Caco-2 (cell line): ENCODE measurements at places on chromosomes 7 and 10.

GRCh38 chr10:124995605-124996004, 53.7 kb downstream of the ZRANB1 start:
- no peak for DNase-seq

DNA sequence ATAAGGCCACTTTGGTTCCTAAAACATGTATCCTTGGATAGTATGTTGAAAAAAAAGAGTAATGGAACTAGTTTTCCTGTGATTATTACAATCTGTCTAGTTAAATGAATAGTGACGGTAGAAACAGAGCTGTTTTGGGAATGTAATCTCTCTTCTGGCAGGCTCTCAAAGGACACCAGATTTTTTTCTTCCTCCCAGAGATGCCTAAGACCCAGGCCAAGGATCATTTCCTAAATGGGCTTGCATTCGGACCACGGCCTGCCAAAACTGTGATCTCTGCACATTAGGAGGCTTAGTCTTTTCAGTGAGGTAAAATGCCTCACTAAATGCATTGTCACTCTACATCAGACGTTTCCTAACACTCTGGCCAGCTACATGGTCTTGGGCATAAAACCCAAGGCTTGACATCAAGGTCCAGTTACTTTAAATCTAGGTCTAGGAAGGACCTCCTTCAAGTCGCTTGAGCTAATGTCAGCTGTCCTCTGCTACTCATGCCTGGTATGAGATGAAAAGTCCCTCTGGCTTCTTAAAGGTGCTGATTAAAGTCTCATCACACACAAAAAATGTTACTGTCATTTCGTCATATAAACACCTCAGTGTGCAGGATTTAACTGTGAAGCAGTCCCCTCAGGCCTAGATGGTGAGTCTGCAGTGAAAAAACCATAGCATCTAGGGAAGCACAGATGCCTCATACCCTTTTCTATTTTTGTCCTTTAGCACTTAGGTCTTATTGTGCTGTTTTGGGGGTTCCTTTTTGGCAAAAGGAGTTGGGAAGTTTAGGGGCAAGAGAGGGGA, 47.7 kb downstream of the DLD start:
- DNase-seq: no peak

GRCh38 chr10:103157246-103157645, 35.8 kb downstream of the NT5C2 start:
- no peak for DNase-seq

GRCh38 chr10:112335868-112336265, 38.0 kb upstream of the ACSL5 start:
- DNase-seq: no peak

DNA sequence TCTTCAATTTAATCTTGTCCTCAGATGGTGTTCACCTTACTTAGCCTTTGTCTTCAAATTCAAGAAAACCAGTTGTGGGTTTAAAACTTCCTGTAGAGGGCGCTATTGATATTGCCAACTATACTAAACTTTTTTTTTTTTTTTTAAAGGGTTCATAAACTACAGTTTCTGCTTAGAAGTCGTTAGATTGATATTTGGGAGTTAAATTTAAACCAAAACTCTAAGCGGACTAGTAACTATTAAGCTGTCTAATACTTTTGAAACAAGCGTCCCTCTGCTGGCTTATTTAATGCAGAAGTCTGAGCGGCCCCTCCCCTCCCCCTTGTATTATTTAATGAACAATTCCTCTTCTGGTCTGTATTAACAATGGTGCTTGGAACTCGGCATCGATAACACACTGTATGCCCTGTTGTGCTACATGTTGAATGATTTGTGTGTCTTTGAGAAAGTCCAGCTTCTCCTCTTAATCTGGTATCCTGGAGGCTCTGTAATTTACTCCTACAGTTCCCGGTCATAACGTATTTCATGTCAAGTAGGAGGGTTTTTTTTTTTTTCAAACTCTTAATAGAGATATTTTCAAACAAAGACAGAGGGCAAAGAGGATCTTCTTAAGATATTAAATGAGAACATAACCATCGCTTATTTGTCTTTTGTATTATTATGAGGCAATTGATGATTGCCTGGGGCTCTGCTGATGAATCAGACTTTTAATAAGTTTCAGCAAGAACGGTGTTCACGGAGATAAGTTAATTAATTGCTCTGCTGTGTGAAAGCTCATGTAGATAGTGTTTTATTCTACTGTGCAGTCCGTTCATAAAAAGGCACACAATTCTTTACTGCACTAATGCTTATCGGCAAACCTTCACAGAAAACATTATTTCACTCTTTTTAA, 22.6 kb upstream of the CREB5 start:
- DNase-seq: peak; percentile 50

DNA sequence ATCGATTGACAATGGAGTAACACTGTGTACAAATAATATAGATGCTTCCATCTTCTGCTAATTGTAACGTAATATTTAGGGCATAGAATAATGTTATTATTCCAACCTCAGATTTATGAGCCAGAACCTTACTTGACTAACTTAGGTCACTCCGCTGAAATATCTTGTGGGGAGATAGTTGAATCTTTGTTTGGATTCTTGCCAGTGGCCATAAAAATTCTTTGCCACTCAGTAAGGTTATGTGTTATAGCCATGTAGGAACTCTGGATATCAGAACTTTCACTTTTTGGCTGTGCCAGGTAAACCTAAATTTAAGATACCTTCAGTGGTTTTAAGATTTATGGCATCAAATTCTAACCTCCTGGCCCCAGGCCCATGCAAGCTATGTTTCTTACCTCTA, 197.6 kb downstream of the WDR11 start:
- no peak for DNase-seq

- no peak for DNase-seq
These were observed 20.1 kb downstream of the P4HA1 start for GRCh38 chr10:73076360-73077183.

DNA sequence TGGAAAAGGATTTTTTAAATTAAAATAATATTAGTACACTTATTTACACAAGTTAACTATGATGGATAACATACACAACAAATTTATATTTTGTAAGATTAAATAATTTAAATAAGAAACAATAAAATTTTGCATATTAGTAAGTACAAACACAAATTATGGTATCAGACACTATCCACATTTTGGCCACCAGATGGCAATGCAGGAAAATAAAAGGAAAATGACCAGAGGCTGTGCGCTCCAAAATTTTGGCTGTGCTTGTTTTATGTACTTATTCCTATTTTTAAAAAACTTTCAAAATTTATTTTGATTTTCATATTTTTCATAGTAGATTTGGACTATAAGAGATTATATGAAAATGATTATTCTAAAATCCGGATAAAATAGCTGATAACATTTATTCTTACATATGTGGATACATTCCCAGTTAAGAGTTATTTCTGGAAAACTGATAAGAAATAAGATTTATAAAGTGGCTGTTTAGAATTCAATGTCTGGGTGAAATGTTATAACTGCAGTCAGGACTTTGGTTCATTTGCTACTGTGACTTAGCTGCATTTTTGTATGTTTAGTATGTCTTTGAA, 274.7 kb upstream of the HGF start:
- DNase-seq: no peak

DNA sequence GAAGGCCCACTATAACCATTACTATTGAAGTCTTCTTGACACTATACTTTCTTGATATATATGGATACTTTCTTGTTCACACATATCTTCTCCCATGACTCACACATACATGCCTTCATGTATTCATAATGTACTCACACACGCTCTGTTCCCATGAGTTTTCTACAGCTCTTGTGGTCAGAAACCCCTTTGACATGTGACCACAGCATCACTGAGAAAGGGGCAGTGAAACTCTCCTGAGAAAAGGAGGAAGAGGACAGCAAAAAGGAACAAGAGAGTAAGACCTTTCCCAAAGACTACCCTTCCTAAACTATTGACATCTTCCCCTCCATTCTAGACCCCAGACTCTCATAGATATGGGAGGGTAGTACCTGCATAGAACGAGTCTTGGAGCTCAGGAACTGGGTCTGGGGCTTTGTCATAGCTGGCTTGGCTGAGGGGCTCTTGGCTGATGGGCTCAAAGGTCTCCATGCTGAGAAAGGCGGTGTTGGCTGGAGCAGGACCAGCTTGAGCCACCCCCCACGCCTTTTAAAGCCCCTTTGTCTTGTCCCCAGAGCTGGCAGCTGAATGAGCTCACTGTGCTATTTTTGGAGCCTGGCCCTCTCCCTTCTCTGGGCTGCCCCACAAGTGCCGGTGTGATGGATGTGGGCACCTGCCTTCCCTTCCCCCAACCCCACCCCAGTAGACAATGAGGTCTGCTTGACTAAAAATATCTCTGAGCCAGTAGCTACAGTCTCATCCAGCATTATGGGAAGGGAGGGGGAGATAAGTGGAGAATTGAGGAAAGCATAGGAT, 5.1 kb downstream of the SYNPO2L start:
- no peak for DNase-seq

GRCh38 chr7:42014625-42015618, 222.1 kb downstream of the GLI3 start:
- peak; percentile 40 for DNase-seq

DNA sequence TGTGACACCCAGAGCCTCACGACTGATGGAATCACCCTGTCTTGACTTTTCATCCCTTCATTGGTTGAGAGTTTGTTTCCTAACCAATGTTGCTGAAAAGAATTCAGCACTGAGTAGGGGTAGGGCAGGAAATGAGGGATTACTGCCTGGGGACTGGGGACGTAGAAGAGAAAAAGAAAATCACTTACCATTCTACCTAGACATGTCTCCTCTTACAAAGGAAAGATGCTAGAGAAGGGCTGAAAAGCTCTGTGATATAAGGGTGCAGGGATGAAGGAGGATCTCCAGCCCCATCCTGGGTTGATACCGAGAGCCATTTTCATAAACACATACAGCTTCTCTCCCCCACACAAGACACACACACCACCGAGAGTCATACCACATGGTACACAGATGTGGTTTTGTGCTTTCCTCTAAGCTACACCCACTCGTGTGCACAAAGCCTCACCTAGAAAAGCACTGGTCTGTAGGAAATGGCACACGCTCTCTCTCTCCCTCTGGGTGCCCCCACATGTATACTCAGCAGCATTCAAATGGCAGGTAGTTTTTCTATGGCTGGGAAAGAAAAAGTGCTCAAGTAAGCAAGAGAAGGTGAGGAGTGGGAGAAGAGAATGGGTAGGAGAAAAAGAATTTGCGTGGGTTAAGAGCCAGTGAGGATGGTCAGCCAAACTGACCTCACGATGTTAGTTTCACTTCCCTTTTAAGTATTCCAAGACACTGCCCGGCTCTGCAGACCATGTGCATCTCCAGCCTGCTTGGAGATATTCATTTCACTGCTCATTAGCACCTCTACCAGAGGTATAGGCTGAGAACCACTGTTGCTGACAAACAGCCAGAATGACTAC, 85.8 kb downstream of the CALD1 start:
- DNase-seq: no peak

GRCh38 chr10:117226813-117227451, 14.0 kb upstream of the SLC18A2 start:
- no peak for DNase-seq

DNA sequence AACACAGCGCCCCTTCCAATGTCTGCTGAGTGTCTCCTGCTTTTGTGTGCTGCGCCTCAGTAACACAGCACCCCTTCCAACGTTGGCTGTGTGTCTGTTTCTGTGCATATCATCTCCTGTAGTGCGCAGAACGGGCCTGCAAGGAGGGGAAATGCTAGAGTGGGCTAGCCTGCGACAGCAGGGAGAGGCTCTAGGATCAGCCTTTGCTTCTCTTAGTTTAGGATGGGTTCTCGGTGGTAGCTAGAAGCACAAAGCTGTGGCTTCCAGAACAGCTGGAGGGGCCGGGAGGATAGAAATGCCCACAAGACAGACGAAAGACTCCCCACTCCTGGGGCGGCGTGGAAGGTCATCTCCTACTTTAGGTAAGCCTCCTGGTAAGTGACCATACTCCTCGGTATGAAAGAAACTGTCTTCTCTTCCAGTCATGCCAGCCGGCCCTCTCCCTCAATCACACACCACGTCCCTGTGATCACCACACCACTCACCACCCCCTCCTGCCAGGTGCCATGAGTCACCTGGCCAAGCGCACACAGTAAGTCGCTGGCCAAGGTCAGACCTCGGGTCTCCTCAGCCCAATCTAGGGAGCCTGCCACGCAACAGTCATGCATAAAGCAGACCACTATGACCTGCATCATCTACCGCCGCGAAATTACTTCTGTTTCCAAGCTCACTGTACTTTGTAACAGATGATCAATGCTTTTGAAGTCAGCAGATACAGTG, 4.8 kb downstream of the PITRM1 start:
- DNase-seq: no peak

GRCh38 chr10:29861811-29862505, 197.4 kb downstream of the JCAD start:
- no peak for DNase-seq

- no peak for DNase-seq
These were observed 26.7 kb downstream of the SH3PXD2A start for GRCh38 chr10:103828587-103829197.

GRCh38 chr7:67990716-67991115, 994.1 kb downstream of the TYW1 start:
- DNase-seq: no peak

DNA sequence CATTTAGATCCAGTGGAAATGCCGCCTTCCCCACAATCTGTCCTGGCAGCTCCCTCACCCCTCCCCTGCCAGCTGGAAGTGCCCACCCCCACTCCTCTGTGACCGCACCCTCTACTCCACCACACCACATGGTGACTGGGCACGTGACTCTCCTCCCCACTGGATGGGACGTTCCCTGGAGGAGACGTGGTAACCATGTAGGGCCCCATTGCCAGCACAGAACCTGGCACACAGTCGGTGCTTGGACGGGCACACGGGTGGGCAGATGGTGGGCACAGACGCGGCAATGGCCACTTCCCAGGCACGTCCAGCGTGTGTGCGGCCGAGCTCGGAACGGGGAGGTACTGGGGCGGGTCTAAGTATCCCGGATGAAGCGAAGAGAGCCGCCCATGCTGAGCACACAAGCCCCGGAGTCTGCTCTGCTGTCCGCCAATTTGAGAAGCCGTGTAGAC, 245.6 kb downstream of the MAD1L1 start:
- no peak for DNase-seq

- DNase-seq: peak; percentile 87
These were observed 223.8 kb downstream of the KIAA1217 start for GRCh38 chr10:24432478-24433416.

DNA sequence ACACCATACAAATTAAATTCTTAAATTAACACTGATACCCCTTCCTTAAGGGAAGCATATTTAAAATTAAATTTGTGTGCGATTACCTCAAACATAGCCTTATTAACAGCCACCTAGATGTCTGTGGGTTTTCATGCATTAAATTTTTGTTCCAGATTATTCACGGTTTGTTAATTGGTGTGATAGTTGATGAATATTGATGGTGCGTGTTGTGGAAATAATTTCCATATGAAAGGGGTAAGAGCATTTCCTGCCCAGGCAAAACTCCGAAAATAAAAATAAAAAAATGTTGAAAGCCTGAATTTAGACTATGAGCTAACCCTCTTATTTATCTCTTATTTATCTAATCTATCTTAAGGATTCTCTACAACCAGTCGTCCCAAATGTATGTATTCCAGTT, 679.3 kb upstream of the CELF2 start:
- DNase-seq: no peak
